ENCODE measurements at places on chromosomes 4 and X. TPM values are rescaled to one million over a fixed set of nuclear protein-coding genes. Genes with fewer than 3 reads are reported as not detected.

The FGA gene
- not detected for total RNA-seq

- H3K36me3 ChIP-seq, result no peaks in the 10 kb centered on the region
- no peak for DNase-seq
- H3K27me3 ChIP-seq, result no peaks in the 10 kb centered on the region
- peaks cover 4% of the 10 kb centered on the region for H3K4me1 ChIP-seq
Measured at GRCh38 chrX:110026099-110026844, 23.4 kb downstream of the TMEM164 start.

GRCh38 chrX:133638285-133638684 lies 223.0 kb upstream of the GPC4 start:
- no peak for DNase-seq
- H3K4me1 ChIP-seq, result no peaks in the 10 kb centered on the region
- no peak overlapping the region for H3K4me3 ChIP-seq
- no peaks in the 10 kb centered on the region for H3K36me3 ChIP-seq

- H3K27ac ChIP-seq, result no peak overlapping the region
- no peaks in the 10 kb centered on the region for H3K4me1 ChIP-seq
- no peak overlapping the region for H3K4me3 ChIP-seq
- DNase-seq, result no peak
- H3K36me3 ChIP-seq, result peaks cover 20% of the 10 kb centered on the region
Measured at GRCh38 chrX:134891652-134892051, 99.1 kb upstream of the SMIM10 start.

Measured in esophagus muscularis mucosa (tissue), 4 donors.